ENCODE measurements at places on chromosomes 6 and 20.

- H3K27ac ChIP-seq: no peak overlapping the region
- H3K4me1 ChIP-seq: peaks cover 16% of the 10 kb centered on the region
- no peak for DNase-seq
- no peak overlapping the region for H3K4me3 ChIP-seq
- no peaks in the 10 kb centered on the region for H3K27me3 ChIP-seq
Measured at GRCh38 chr6:45574014-45574461, 196.3 kb upstream of the SUPT3H start.

DNA sequence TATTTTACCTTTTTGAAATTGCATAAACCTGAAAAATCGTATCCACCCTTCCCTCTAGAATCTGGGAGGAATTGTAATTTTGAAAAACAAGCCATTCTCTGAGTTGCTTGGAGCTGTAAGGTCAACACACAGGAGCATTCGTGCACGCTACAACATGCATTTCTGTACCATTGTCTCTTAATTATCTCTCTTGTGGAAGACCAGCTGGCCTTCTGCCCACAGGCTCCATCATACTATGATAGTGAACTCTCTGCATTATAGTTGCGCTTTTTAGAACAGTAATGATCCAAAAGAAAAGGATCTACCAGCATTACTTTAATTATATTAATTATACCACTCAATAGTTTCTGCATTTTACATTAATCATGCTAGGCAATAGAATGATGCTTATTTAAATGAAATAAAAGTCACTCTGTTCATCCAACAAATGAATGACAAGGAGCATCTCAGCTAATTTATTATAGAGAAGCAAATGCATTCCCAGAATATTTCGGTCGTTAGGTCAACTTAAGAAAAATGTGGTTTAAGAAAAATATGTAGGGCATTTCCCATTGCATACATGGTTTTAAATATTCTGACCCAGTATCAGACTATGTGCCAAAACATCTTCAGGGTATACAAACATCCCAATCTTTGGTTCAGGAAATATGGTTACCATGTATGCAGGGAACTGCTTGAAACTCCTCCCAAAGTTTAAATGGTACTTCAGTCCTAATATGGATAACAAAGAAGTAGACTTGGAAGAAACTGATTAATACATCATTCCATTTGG, 263.5 kb downstream of the TFAP2A start:
- no peak overlapping the region for H3K27ac ChIP-seq
- H3K27me3 ChIP-seq: no peaks in the 10 kb centered on the region
- DNase-seq: no peak
- no peaks in the 10 kb centered on the region for H3K4me1 ChIP-seq
- H3K4me3 ChIP-seq: no peak overlapping the region
- H3K36me3 ChIP-seq: no peaks in the 10 kb centered on the region

DNA sequence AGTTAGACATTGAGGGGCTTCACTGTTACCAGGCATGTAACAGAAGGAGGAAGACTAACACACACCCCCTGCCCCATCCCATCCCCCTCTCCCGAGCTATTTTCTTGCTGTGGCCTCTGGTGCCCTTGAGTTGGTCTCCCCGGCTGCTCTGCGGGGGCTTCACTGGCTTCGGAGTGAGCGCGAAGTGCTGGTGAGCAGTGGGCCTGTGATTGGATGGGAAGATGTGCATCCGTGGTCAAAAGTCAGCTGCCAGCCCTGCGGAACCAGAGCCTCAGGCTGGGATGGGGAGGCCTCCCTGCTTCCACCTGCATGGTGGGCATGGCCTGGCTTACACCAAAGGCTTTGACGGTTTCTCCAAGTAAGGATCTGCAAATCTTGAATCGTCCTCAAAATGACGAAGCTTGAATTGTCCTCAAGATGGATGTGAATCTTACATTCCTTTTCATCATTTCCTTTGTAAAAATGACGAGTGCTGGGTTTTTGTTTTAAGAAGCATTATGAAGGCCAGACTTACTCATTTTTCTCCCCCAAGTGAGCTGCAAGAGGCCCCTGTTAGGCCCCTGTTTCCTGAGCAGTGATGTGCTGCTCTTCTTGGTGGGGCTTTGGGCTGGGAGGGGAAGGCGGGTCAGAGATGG, 23.7 kb downstream of the SPATA2 start:
- H3K27ac ChIP-seq: no peak overlapping the region
- H3K27me3 ChIP-seq: no peaks in the 10 kb centered on the region
- no peaks in the 10 kb centered on the region for H3K36me3 ChIP-seq
- peaks cover 23% of the 10 kb centered on the region for H3K4me1 ChIP-seq
- no peak overlapping the region for H3K4me3 ChIP-seq
- DNase-seq: no peak

GRCh38 chr20:62203378-62204030, 16.6 kb downstream of the HRH3 start:
- H3K27me3 ChIP-seq: no peaks in the 10 kb centered on the region
- no peaks in the 10 kb centered on the region for H3K4me1 ChIP-seq
- H3K36me3 ChIP-seq: peaks cover 25% of the 10 kb centered on the region
- H3K4me3 ChIP-seq: no peak overlapping the region
- no peak for DNase-seq
- no peak overlapping the region for H3K27ac ChIP-seq

DNA sequence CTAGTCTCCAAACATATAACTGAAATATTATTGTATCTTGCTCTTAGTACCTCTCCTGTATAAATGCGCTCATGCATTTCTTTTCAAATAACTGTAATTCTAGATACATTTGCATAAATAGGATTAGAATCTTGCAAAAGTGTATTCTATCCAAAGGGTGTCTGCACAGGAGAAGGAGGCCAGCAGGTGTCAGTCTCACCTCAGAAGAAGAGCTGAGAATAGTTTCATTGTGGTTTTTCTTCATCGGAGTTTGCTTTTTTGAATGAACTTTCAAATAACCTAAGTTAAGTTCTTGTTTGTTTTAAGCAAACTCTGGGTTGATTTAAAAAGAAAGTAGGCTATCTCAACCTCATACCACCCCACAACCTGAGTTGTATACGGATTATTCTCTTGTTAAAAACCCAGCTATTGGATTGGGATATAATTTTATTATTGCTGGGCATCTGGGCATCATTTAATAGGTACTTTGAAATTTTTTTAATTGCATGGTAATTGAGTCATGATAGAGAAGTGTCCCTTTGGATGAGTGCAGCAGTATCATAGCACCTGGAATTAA, 125.0 kb upstream of the MLIP start:
- H3K27ac ChIP-seq: no peak overlapping the region
- DNase-seq: no peak
- no peaks in the 10 kb centered on the region for H3K27me3 ChIP-seq

GRCh38 chr6:20366082-20366830, 35.4 kb upstream of the E2F3 start:
- peak overlapping the region; percentile 42 for H3K27ac ChIP-seq
- peaks cover 61% of the 10 kb centered on the region for H3K4me1 ChIP-seq
- H3K27me3 ChIP-seq: no peaks in the 10 kb centered on the region
- H3K36me3 ChIP-seq: no peaks in the 10 kb centered on the region
- peak; percentile 37 for DNase-seq

DNA sequence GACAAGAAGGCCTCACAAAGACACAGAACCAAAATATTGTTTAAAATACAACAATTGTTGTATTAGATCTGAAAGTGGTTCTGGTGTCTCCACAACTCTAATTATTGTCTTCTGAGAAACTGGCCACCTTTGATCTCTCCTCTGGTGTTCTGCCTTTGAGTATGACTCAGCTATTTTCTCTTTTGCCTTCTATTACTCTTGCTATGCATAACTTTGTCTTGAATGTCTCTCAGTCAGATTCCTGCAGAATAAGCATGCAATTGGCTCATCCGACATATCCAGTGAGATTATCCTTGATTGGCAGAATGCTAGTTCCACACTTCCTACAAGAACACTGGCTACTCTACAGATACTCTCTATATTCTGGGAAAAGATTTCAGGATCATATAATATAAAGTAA, 14.3 kb upstream of the EPM2A start:
- no peak overlapping the region for H3K27ac ChIP-seq
- no peak overlapping the region for H3K4me3 ChIP-seq
- no peaks in the 10 kb centered on the region for H3K27me3 ChIP-seq
- DNase-seq: no peak

- no peak for DNase-seq
- H3K4me3 ChIP-seq: no peak overlapping the region
- no peak overlapping the region for H3K27ac ChIP-seq
Measured at GRCh38 chr6:124977067-124977908, 15.1 kb downstream of the RNF217 start.

GRCh38 chr6:84769306-84769705, 4.9 kb upstream of the TBX18 start:
- H3K27me3 ChIP-seq: peaks cover 17% of the 10 kb centered on the region
- no peak overlapping the region for H3K27ac ChIP-seq
- no peak for DNase-seq
- H3K4me3 ChIP-seq: no peak overlapping the region
- H3K36me3 ChIP-seq: no peaks in the 10 kb centered on the region
- H3K4me1 ChIP-seq: no peaks in the 10 kb centered on the region

- no peak overlapping the region for H3K27ac ChIP-seq
- no peak for DNase-seq
- no peaks in the 10 kb centered on the region for H3K36me3 ChIP-seq
- H3K4me1 ChIP-seq: no peaks in the 10 kb centered on the region
Measured at GRCh38 chr6:57283911-57284455, 33.4 kb upstream of the PRIM2 start.

DNA sequence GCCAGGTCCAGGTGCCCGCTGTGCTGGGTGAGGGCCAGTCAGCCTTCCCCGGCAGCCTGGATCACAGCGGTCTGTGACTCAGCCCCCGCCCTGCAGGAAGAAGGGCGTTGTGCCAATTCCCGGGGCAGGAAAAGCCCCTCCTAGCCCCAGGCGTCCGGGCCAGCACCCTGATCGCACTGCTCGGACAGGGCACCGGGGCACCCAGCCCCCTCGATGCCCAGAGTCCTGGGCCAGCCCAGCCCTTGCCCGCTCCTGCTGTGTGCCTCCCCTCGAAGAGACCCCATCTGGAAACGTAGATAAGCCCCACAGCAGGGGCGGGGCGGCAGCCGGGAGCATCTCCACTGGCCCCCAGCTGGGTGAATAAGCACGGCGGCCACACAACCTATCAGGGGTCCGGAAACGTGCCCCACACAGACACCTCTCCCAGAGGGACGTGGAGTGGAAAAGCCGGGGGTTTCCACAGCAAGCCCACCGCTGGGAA, 9.9 kb downstream of the LAMA5 start:
- no peaks in the 10 kb centered on the region for H3K27me3 ChIP-seq
- DNase-seq: no peak
- no peaks in the 10 kb centered on the region for H3K36me3 ChIP-seq

DNA sequence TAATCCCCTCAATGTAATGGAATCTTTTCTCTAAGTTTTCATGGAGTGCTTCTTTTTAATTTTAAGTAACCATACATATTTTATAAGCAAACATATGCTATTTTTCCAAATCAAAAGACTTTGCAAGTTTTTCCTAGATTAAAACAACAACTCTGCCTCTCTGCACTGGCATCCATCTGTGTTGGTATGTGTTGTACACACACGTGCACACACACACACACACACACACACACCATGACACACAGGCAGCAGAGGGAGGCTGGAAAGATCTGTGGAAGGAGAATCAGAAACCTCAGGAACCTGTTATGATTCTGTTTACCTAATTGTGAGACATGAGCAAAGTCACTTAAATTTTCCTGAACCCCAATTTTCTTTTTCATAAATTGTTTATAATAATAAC, 295.0 kb upstream of the PRDM1 start:
- H3K27me3 ChIP-seq: no peaks in the 10 kb centered on the region
- no peak for DNase-seq
- H3K36me3 ChIP-seq: no peaks in the 10 kb centered on the region
- no peak overlapping the region for H3K27ac ChIP-seq
- peaks cover 28% of the 10 kb centered on the region for H3K4me1 ChIP-seq

- H3K27ac ChIP-seq: peak overlapping the region; percentile 49
- H3K4me3 ChIP-seq: peak overlapping the region; percentile 39
- peaks cover 3% of the 10 kb centered on the region for H3K27me3 ChIP-seq
- no peaks in the 10 kb centered on the region for H3K36me3 ChIP-seq
- DNase-seq: no peak
Measured at GRCh38 chr6:90297115-90297866, 648 bp upstream of the BACH2 start.

DNA sequence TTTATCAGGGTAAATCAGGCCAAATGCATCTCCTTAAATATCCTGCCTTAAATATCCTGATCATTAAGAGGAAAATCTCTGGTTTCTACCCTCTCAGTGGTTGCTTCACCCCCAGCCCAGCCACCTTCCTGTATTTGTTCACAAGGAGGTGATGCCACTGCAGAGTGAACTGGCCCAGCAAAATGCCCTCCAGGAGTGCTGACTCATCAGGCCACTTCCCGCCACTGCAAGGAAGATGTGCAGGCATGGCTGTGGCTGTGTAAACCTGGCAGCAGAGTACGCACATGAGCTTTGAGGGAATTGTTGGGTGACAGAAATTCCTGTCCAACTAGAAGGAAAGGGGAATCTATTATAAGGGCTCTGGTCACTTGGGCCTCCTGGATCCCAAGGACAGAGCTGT, 13.8 kb downstream of the NQO2 start:
- H3K36me3 ChIP-seq: peaks cover 18% of the 10 kb centered on the region
- no peak for DNase-seq
- no peaks in the 10 kb centered on the region for H3K4me1 ChIP-seq
- H3K4me3 ChIP-seq: no peak overlapping the region
- no peak overlapping the region for H3K27ac ChIP-seq

DNA sequence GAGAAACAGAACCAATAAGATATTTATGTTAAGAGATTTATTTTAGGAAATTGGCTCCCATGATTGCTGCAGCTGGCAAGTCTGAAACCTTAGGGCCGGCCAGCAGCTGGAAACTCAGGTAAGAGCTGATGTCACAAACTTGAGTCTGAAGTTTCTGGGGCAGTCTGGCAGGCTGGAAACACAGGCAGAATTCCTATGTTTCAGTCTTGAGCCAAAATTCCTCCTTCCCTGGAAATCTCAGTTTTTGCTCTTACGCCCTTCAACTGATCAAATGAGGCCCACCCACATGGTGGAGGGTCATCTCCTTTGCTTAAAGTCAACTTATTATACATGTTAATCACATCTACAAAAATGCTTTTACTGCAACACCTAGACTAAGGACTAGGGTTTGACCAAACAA, 184.1 kb downstream of the SOD2 start:
- H3K4me1 ChIP-seq: no peaks in the 10 kb centered on the region
- no peaks in the 10 kb centered on the region for H3K27me3 ChIP-seq
- H3K36me3 ChIP-seq: no peaks in the 10 kb centered on the region
- DNase-seq: no peak
- no peak overlapping the region for H3K27ac ChIP-seq
- H3K4me3 ChIP-seq: no peak overlapping the region

Data from CD4-positive, alpha-beta memory T cell (primary cell).